ENCODE measurements at places on chromosomes 16 and 17. TPM values are rescaled to one million over a fixed set of nuclear protein-coding genes. Genes with fewer than 3 reads are reported as not detected.

WNT9B gene
- not detected for total RNA-seq

KREMEN2 gene
- total RNA-seq: not detected

MYH2 gene
- total RNA-seq: 0.97 TPM

LAT gene
- 1.5 TPM for total RNA-seq

PLA2G15 gene
- total RNA-seq: 49.0 TPM

GSG1L2 gene
- total RNA-seq: not detected

SMIM36 gene
- not detected for total RNA-seq

All from smooth muscle cell of the umbilical artery (primary cell).